ENCODE measurements at places on chromosomes 13 and 19. TPM values are rescaled to one million over a fixed set of nuclear protein-coding genes. Genes with fewer than 3 reads are reported as not detected.

SLC25A41 gene
- not detected for total RNA-seq

LAIR1 gene
- total RNA-seq, result not detected

ZNF763 gene
- 2.3 TPM for total RNA-seq

MYDGF gene
- 247 TPM for total RNA-seq

FPR2 gene
- total RNA-seq, result not detected

OVOL3 gene
- total RNA-seq, result not detected

SBK3 gene
- total RNA-seq, result not detected

KLK1 gene
- not detected for total RNA-seq

ZNF550 gene
- 5.0 TPM for total RNA-seq

CRLF1 gene
- total RNA-seq, result 14.7 TPM

SLC46A3 gene
- 12.3 TPM for total RNA-seq

ONECUT3 gene
- not detected for total RNA-seq

CEACAM3 gene
- not detected for total RNA-seq

COX7A1 gene
- 50.9 TPM for total RNA-seq

PSPN gene
- 0.70 TPM for total RNA-seq
